ENCODE measurements at places on chromosomes 12 and 14. TPM values are rescaled to one million over a fixed set of nuclear protein-coding genes. Genes with fewer than 3 reads are reported as not detected.

DNA sequence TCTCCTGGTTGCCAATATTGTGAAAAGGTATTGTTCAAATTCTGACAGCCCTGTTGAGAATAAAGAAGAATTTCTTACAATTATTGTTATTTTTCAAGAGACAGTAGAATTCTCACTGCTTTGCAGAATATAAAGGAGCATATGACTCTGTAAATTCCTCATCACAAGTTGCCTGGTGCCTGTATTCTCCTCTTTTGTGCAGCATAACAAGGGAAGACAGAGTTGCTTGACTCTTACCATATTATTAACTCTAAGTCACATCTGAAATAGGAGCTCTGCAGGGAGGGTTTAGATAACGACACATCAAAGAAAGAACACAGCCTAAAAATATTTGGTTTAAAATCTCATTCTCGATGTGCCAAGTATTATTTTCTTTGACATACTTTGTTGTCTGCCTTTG is 31.1 kb downstream of the MYF5 start:
- DNase-seq: no peak

GRCh38 chr14:93683226-93683625 is 105.1 kb downstream of the PRIMA1 start:
- no peak for DNase-seq

The GRIP1 gene
- 33.4 TPM for total RNA-seq

DNA sequence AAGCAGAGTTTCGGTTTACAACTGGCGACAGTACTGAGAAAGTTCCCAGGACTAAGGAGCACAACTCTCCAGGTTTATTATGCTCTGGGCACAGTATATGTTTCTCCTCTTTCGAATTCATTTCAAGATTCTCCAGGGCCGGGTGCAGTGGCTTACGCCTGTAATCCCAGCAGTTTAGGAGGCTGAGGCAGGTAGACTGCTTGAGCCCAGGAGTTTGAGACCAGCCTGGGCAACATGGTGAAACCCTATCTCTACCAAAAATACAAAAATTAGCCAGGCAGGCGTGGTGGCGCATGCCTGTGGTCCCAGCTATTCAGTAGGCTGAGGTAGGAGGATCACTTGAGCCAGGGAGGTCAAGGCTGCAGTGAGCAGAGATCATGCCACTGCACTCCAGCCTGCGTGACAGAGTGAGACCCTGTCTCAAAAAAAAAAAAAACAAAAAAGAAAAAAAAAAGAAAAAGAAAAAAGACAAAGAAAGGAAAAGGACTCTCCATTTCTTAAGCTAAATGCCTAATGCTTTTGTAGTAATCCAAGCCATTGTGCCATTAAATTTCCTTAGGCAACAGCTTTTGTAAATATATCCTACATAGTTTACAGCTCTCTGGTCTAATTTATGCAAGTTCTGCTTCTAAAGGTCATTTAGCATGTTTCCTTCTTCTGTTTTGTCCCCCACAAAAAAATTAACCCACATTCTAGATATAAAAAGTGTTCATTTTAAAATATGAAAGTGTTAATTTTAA is 34.8 kb downstream of the ATL1 start:
- no peak for DNase-seq

GRCh38 chr12:119180380-119181040 is 1.8 kb downstream of the HSPB8 start:
- DNase-seq: no peak

The SIX1 gene
- 44.8 TPM for total RNA-seq

The RBP5 gene
- 1.0 TPM for total RNA-seq

DNA sequence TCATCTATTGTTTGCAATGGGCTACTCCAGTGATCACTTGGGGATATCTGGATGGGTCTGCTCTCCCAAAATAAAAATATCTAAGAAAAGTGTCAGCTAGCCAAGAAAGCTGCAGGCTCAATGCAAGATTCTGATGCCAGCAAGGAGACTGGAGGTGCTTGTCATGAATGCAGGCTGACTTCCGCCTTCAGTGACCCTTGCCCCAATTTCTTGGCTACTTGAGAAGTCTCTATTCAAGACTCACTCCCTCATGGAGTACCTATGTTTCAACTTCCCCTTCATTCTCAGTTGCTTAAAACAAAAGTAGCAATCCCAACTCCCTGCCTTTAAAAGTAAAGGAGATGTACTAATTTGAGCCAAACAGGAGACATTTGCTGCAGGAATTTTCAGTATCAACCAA is 123.9 kb downstream of the GPR65 start:
- no peak for DNase-seq

The AGAP2 gene
- total RNA-seq: 13.0 TPM

DNA sequence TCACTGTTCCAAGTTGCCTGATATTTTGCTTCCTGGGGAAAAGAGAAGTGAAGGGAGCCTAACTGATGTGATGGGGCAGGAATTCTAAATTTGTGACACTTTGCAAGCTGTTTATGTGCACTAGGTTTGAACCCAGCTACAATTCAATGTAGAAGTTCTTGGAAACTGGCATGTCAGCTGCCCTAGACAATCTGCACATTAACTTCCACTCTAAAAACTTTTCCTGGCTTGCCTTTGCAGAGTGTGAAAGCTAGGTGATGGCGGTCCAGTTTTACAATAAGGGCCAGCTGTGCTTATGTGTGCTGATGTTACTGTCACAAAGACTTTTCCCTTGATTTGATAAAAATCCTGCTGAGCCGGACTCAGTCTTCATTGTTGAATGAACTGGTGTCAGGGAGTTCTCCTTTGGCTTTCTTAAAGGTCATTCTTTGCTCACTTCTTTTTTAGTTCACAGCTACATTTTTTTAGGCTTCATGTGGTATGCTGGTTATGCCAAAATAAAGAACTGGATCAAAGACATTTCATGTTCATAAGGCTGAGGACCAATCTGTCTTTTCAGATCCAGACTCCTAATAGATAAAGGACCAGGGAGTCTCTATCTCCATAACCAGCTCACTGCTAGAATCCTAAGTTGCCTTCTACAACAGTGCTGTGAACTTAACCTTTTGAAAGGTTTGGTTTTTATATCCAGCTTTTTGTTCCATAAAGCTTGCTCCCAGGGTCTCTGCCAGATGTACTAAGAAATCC is 133.5 kb downstream of the TGFB3 start:
- no peak for DNase-seq

GRCh38 chr14:91315844-91316267 is 71.4 kb upstream of the GPR68 start:
- no peak for DNase-seq

The EML1 gene
- total RNA-seq: 38.1 TPM

- no peak for DNase-seq
Measured at GRCh38 chr12:54047964-54048303, 5.7 kb upstream of the HOXC4 start.

GRCh38 chr12:93192878-93193277 is 184.8 kb upstream of the NUDT4 start:
- DNase-seq: no peak

GRCh38 chr12:120537856-120538220 is 3.7 kb downstream of the RNF10 start:
- no peak for DNase-seq

The VPS33A gene
- 19.5 TPM for total RNA-seq

The SVOP gene
- total RNA-seq: 27.3 TPM

GRCh38 chr12:105865886-105866285 is 272.9 kb downstream of the NUAK1 start:
- DNase-seq: no peak

- no peak for DNase-seq
Measured at GRCh38 chr12:14951851-14952250, 9.6 kb downstream of the ARHGDIB start.
